ENCODE measurements at places on chromosomes 16 and 17.

DNA sequence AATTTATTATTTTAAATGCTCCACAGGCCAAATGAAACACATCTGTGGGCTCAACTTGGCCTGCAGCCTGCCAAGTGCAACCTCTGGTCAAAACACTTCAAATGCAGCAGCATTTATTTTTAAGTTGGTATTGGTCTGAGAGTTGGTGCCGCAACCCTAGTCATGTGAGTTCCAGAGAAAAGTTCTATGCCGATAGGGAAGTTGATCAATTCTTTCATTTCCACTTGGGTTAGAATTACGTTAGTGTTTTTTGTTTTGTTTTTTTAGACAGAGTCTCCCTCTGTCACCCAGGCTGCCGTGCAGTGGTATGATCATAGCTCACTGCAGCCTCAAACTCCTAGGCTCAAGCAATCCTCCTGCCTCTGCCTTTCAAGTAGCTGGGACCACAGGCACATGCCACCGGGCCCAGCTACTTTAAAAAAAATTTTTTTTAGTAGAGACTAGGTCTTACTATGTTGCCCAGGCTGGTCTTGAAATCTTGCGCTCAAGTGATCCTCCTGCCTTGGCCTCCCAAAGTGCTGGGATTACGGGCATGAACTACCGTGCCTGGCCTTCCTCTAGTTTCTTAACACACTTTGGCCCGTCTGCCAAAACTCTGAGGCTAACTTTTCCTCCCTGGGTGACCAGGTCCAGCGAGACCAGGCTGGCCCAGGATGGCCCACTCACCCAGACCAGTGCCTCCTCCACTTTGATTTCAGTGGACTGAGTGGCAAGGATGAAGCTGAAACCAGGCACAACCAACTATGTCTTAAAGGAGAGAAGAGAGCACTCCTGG, 221.1 kb downstream of the MRTFB start:
- no peak for DNase-seq

GRCh38 chr17:77036841-77037381, 103.9 kb upstream of the SEC14L1 start:
- DNase-seq = peak; percentile 68

GRCh38 chr16:4529085-4530060, 9.2 kb downstream of the CDIP1 start:
- no peak for DNase-seq

- DNase-seq = peak; percentile 24
These were observed 1.1 kb upstream of the CD19 start for GRCh38 chr16:28930652-28931051.

DNA sequence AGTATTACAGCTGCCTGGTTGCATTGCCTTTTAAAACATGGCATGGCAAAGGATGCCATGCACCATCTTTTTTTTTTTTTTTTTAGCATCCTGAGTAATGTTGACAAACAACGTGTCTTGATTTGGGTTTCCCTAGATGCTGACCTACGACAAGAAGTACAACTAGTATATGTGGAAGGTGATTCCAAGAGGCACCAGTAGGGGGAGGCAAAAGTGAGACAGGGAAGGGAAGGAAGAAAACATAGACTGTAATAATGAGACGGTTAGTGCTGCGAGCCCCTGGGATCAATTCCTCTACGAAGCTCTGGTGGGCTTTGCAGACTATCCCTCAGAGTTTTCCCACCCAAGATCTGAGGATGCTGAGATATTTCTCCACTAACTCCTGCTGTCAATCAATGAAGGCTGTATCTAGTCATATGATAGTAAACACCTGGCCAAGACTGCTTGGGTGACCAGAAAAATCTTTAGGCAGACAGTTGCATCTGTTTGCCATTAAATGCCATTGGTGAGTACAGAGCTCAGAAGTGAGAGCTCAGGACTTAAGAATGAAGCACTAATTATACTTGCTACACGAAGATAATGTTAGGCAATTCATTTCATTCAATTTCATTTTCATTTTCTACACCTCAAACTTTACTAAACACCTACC, 458.6 kb upstream of the GOT2 start:
- DNase-seq = no peak

GRCh38 chr16:58076514-58076913, 51.0 kb downstream of the MMP15 start:
- no peak for DNase-seq

- no peak for DNase-seq
These were observed 43.0 kb upstream of the TAC4 start for GRCh38 chr17:49890852-49891251.

DNA sequence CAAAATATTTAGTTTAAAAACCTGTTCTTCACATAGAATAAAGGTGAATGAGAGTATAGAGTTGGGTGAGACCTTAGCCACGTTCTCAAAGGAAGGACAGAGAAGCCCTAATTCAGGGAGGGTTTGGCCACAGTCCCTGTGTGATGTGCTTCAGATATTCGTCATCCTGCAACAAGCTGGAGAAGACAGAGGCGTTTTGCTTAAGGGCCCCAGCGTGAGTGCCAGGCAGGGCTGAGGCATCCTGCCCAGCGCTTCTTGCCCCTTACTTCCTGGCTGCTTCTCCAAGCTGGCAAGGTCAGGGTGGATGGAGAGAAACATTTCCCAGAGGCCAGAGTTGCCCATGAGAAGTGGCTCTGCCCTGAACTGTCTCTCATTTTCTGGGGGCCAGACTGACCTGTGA, 46.9 kb downstream of the AXIN2 start:
- DNase-seq = no peak

GRCh38 chr17:59108400-59109102, 1.9 kb upstream of the TRIM37 start:
- DNase-seq = no peak

DNA sequence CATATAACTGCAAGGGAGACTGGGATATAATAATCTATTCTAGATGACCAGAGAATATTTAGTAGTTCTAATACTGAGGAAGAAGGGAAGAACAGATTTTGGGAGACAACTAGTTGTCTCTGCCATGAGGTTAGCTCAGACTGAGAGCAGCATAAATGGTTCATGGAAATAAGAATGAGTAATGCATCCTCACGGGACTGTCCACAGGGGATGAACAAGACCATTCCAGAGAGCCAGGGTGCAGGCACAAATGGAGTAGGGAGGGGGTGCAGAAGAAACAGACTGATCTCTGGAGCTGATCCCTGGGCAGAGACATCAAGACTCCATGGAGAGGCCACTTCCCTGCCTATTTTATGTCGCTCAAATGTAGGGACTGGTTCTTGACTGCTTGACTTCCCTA, 30.4 kb downstream of the NLRC5 start:
- no peak for DNase-seq

GRCh38 chr17:57609125-57609877, 135.8 kb downstream of the CCDC182 start:
- no peak for DNase-seq

DNA sequence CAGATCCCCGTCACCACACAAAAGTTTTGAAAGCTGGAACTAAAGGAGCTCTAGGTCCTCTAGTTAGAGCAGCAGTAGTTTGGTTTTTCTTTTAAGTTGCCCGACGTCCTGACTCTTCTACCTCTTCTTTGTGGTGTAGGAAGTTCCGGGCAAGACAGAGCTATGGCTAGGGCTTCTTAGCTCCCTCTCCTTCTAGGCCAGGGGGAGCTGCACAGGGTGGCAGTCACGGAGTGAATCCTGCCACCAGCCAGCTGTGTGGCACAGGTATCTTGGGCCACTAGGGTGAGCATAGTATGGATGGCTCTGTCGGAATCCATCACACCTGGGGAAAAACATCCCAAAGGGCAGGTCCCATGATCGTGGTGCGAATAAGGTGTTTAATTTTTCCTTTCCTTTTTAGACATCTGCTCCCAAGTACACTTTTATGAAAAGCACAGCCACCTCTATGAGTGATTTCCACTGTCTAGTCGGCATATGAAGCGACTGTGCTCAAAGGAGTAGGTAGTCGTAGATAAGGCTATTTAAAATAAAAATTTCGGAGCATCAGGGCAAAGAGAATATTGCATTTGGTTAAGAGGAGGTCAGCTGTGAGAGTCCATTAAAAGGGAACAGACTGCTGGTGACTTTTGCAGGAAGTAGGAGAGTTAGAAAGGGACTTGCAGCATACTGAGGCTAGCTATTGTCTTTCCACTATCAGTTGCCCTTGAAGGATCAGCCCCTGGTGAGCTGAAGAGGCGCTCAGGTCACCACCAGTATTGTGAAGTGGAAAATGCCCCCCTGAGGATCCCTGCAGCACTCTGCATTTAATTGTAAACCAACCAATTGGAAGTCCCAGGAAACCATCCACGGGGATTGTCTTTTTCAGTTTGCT, 2.1 kb downstream of the PRKCA start:
- DNase-seq = no peak

DNA sequence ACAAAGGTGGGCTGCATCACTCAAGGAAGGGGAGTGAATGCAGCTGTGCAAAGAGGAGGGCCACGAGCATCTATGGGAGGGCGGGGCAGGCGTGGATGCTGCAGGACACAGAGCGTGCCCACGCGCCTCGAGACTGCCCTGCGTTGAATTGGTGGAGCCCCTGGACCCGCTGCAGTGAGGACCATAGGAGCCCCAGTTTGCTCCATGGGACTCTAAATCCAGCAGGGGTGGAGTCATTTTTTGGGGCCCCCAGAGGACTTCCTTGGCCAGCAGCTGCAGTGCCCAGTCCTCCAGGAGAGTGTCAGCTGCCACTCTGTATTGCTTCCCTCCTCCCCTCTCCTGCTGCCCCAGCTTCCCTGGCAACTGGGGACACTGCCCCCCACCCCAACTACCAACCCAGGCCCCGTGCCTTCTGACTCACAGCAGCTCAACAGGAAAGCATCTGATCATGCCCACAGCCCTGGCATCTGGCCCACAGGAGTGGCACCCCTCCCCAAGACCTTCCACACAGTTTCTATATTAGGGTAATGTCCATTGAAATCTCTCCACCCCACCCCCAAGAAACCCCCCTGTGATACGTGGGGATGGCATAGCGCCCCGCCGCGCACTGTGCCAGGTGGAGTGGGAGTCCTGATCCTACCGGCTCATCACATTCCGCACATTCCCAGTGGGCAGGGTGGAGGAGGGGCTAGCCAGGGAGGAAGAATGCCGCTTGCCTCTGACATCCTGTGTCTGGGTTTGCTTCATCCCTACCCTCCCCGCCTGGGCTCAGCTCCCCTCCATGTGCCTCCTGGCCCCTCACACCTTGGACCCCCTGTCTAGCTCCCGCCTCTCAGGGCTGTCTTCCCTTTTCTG, 27.8 kb upstream of the ITGA3 start:
- DNase-seq = no peak

DNA sequence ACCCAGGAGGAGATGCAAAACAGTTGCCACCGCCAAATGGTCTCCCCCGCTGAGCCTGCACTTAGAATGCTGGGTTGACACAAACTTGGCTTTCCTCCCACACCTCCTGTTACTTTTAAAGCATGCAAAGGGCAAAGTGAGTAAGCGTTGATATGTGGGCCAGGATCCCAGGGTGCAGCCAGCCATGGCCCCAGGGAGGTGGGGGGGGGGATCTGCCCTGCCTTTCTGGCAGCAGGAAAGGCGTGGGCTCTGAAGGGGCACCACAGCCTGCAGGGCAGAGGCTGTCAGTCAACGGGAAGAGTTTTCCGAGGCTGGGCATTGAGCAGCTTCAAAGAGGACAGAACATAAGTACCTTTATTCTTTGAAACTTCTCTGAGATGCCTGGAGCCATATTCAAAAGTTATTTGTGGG, 142.3 kb downstream of the ABCC12 start:
- no peak for DNase-seq

DNA sequence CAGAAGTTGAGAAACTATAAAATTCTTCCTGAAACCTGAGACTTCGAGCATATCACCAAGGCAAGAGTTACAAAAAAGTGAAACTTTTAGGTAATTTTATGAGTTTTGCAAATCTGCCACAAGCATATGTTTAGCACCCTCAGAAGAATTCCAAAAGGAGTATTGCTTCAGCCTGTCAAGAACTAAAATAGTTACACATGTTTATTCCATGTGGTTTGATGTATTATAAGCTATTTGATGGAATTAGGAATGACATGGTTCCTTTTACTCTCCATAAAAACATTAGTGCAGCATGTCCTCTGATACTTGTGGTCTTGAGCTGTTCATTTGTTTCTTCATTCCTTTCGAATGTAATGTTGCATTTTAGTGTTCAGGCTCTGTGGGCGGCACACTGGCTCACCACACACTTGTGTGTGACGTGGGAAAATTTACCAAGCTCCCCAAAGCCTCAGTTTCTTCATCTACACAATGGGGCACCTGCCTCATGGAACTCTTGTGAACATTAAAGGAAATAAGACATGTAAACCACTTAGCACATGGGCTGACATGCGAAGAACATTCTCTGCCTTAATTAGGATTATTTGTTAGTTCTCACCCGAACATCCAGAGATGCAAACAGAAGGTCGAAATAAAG, 204.2 kb upstream of the FOXF1 start:
- no peak for DNase-seq

GRCh38 chr16:53131050-53131362, 76.2 kb downstream of the CHD9 start:
- DNase-seq = no peak

DNA sequence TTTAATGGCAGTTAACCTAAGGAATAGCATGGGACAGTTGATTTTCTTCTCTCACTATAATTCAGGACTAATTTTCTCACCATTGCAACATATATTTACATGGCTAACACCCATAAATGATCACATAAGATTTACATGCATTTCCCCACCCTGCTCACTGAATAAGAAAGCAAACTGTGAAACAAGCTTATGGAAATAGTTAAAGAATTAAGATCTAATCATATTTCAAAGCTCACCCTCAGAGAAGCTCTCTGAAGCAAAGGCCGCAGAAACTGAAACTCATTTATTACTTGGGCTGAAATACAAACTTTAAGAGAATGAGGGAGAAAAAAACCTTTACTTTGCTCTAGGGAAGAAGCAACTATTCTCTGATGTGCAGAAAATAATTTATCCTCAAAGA, 218.7 kb upstream of the AXIN2 start:
- no peak for DNase-seq

DNA sequence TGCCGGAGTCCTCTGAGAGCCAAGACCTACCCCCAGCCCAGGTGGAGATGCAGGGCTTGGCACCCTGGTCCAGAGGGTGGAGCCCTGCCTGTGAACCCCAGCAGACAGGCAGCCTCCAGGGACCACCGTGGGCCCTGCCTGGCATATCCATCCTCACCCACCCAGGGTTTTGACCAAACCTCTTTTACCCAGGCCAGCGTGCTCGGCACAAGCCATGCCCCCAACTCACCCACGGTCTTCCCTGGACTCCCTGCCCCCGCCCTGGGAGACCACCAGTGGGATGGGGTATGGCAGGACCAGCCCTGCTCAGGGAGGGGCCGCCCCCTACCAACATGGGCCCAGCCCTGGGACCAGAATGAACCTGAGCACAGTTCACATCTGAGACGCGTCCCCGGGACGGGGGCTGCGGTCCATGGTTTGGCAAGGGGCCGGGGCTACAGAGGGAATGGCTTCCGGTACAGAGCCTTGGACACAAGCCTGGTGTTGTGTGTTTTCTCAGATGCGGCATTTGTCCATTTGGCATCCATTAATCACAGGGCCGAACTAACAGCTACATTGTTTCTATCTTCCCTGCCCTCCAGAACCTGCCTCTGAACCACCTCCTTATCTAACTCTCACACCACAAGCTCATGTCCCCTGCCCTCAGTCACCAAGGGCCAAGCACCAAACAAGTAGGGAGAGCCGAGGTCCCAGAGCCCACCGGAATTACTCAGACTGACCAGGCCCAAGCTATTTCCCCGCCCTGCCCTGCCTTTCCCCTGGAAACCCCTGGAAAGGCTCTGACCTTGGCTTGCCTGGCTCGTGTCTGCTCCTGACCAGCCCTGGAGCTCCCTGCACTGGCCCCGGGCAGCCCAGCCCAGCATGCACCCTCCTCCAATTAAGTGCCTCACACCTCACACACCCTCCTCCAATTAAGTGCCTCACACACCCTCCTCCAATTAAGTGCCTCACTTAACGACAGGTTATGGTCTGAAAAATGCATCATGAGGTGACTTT, 14.1 kb downstream of the HS3ST6 start:
- DNase-seq = no peak

- DNase-seq = no peak
These were observed 14.1 kb upstream of the ABCC12 start for GRCh38 chr16:48169896-48170295.
